RPMI8226 (cell line): ENCODE measurements at places on chromosomes 16 and 17.

DNA sequence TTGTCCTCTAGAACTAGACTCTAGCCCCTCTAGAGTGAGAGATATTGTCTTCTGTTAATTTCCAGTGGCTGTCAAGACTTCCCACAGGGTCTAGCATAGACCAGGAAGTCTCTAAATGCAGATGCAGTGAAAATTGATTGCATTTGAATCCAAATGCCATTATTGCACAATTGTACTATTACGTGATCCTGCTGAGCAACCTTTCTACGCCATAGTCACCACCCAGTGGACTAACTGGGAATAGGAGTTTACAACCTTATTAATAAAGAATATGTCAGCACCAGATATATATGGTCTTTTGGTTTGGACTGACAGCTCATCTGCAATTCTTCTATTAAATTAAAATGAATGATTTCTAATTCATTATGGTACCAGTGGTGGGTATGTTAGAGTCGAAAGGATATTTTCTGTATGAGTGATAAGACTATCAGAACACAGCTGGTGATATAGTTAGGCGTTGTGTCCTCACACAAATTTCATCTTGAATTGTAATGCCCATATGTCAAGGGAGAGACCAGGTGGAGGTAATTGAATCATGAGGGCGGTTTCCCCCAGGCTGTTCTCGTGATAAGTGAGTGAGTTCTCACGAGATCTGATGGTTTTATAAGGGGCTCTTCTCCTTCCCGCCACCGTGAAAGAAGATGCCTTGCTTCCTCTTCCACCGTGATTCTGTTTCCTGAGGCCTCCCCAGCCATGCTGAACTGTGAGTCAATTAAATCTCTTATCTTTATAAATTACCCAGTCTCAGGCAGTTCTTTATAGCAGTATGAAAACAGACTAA, 138.9 kb upstream of the CA10 start:
- DNase-seq: no peak

- DNase-seq: no peak
Measured at GRCh38 chr16:64736857-64737256, 385.0 kb downstream of the CDH11 start.

GRCh38 chr16:11004351-11004750, 60.0 kb downstream of the CLEC16A start:
- DNase-seq: no peak

DNA sequence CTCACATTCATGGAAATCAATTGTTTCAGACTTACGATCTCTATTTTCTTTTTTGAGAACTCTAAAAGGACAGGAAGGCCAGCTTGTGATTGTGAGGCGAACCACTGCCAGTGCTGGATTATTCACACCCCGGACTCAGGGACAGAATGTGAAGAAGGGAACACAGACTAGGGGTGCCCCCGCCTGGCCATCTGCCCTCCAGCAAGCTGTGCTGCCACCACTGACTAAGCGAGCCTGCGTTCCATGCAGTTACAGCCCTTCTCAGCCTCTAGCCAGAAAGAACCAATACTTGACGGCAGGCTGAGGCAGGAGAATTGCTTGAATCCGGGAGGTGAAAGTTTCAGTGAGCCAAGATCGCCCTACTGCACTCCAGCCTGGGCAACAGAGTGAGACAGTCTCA, 2.8 kb downstream of the HAGH start:
- peak; percentile 63 for DNase-seq

DNA sequence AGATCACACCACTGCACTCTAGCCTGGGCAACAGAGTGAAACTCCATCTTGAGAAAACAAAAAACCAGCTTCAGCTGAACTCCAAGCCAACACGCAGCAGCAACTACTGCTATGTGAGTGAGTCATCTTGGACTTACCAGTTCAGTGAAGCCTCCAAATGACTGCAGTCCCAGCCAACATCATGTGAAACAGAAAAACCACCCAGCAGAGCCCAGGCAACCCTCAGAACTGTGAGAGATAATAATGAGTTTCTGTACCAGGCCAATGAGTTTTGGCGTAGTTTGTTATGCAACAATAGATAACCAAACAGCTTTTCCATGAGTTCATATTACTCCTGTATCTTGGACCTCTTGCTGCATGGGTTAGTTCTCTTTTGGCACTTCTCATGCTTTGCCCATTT, 23.3 kb downstream of the PHF12 start:
- no peak for DNase-seq

DNA sequence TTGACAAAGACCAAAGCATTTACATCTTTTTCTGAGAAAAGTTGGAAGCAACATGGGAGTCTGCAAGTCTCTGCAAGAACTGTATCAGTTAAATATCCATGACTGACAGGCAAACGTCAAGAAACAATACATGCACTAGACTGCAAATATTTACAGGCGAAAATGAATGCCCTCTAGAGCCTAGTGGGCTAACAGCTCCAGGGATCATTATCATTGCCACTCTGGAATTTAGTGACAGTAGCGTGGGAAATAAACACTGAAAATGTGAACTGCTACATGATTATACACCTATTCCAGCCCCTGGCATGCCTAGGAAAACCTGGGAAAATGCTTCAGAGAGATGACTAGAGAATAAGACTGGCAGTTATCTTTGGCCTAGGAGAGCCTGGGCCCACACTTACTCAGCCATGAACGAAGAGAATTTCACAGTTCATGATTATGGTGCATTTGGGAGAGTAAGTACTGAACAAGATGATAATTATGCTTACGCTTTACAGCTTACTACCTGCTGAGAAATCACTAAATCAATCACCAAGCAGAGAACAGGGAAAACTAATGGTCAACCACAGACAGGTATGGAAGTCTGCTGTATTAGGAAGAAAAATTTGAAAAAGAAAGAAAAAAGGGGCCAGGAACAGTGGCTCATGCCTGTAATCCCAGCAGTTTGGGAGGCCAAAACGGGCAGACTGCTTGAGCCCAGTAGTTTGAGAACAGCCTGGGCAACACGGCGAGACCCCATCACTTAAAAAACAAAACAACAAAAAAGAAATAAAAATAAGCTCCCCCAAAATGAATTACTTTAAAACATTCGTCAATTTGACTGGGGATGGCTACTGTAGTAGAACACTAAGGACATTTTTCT, 66.6 kb upstream of the CLEC18B start:
- no peak for DNase-seq

DNA sequence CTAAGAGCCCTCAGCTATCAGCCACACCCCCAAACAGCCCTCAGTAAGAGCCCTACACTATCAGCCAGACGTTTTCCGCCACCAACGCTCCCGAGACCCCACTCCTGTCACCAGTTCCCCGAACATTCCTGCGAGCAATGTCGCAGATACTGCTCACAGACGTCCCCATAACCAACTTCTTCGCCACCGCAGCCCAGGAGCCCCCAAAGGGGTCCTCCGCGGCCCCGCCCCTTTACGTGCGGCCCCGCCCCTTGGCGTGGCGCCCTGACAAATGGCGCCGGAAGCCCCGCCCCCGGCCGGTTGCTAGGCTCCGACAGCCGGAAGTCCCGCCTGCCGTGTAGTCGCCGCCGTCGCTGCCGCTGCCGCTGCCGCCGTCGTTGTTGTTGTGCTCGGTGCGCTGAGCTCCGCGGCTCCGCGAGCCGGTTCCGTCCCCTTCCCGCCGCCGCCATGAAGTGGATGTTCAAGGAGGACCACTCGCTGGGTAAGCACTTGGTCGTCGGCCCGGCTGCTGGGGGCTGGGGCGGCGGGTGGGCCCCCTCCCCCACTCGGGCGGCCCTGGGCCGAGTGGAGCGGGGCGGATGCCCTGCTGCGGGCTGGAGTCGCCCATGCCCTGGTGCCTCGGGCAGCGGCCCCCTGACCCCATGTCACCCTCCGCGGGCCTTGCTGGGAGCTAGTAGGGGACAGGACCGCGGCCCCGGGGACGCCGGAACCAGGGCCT, at the start of gene GABARAPL2:
Gene GABARAPL2, plus strand, starts transcription at position 340 of the 718 bp plus-strand sequence. Its CDS starts 108 bp downstream, at position 448.
- DNase-seq: peak; percentile 92

GRCh38 chr16:22861580-22861979, 47.6 kb downstream of the HS3ST2 start:
- DNase-seq: no peak

DNA sequence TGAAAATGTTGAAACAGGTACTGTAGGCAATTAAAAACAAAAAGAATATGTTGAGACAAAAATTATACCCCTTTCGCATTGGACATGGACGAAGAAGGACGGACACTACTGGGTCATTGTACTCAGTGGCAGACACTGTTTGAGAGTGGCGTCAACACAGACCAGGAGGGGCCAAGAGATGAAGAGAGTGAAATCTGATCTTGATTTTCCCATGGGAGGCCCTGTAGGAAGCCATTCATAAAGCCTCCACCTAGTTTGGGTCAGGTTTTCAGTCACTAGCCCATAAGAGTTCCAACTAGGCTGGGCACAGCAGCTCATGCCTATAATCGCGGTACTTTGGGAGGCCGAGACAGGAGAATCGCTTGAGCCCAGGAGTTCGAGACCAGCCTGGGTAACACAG, 23.6 kb upstream of the SMURF2 start:
- DNase-seq: no peak
